ENCODE measurements at places on chromosomes 16 and 17.

DNA sequence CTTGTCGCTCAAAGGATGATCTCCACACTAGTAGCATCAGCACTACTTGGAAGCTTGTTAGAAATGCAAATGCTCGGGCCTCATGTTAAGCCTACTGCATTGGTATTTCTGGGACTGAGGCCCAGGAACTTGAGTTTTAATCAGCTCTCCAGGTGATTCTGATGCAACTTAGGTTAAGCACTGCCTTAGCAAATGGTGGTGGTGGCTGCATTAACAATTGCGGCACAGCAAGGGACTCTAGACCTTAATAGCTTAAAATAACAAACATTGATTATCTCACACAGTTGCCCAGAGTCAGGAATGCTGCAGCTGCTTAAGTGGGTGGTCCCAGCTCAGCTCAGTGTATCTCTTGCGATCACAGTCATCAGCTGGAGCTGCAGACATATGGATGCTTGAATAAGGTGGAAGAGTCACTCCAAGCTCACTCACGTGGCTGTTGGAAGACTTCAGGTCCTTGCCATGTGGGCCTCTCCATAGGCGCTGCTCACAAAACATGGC, 25.8 kb downstream of the HS3ST3A1 start:
- DNase-seq = no peak

- DNase-seq = no peak
These were observed 34.0 kb downstream of the KIAA0513 start for GRCh38 chr16:85061566-85061965.

- DNase-seq = no peak
These were observed 1.0 kb downstream of the TSPOAP1 start for GRCh38 chr17:58327363-58328194.

DNA sequence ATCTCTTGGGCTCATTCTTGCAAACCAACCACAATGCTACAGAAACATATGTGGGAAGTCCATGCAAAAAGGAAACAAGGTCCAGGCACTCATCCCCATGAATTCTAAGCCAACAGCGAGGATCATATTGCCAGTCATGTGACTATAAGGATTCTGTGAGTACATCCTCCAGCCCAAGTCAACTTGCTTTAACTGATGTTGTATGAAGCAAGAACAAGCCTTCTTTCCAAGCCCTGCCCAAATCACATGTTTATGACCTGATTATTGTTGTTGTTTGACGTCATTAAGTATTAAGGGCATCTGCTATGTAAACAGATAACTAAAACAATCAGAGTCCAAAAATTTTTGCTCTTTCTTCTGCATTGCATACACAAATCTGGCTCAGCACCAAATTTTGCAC, 78.2 kb upstream of the MON1B start:
- no peak for DNase-seq

DNA sequence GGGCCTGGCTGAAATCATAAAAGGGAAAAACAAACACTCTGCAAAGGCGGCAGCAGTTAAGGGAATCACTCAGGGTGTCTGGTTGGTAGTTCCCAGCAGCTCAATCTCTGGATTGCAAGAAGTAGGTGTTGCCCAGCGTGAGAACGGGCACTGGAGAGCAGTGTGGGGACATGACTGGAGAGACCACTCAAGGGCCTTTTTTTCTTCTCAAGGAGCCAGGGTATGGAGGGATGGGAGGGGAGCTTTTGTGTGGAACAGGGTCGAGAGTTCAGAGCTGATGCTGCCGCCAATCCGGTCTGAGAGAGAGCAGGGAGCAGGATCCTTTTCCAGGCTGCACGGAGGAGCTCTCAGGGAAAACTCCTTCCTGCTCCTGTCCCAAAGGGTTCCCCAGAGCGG, 15.2 kb downstream of the SCNN1B start:
- no peak for DNase-seq

GRCh38 chr17:78038748-78039288, 80.3 kb downstream of the TNRC6C start:
- DNase-seq = no peak

GRCh38 chr17:72151565-72152386, 31.0 kb downstream of the SOX9 start:
- DNase-seq = no peak

GRCh38 chr17:39659279-39660010, 5.7 kb upstream of the TCAP start:
- no peak for DNase-seq

- no peak for DNase-seq
These were observed 8.0 kb upstream of the TEDC2 start for GRCh38 chr16:2451851-2452320.

DNA sequence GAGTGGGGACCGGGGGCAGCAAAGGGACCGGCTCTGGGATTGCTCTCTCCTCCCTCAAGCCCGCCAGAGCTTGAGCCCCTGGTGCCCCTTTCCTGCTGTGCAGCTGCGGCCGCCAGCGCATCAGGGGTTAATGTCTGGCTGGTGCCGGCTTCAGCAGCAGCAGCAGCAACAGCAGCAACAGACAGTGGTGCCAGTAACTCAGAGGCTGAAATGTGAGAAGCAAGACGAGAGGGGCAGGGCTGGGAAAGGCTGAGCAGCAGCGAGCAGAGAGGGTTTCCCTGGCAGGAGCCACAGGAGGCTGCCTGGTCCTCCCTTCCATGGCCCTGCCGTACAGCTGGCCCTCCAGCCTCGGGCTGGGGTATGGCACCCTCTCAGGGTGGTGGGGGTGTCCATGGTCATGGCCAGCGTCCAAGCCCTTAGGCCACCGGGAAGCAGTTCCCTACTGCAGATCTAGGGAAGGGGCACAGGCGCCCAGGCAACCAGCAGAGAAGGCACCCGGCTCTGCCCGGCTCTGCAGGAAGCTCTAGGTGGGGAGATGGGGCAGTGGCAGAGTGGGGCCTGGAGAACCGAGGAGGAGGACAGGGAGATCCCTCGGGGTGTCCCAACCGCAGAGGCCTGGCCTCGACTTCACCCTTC, 21.1 kb upstream of the TFAP4 start:
- no peak for DNase-seq

DNA sequence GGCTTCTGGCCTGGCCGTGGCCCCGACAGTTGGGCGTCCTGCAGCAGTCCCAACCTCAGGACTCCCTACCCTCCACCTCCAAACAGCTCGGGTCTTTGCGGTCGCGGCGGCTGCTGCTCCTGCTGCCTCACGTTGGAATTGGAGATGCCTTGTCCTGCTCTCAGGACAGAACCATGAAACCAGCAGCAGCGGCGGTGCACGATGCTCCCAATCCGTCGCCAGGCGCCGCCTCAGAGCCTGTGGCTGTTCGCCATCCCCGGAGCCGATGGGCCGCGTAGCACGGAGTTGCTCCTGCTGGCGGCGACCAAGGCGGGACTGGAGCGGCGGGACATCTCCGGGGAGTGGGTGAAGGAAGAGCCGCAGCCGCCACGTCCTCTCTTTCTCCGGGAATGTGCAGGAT, 1965.9 kb downstream of the TP53TG3F start:
- no peak for DNase-seq

GRCh38 chr16:50603206-50604064, 55.2 kb downstream of the NKD1 start:
- no peak for DNase-seq

DNA sequence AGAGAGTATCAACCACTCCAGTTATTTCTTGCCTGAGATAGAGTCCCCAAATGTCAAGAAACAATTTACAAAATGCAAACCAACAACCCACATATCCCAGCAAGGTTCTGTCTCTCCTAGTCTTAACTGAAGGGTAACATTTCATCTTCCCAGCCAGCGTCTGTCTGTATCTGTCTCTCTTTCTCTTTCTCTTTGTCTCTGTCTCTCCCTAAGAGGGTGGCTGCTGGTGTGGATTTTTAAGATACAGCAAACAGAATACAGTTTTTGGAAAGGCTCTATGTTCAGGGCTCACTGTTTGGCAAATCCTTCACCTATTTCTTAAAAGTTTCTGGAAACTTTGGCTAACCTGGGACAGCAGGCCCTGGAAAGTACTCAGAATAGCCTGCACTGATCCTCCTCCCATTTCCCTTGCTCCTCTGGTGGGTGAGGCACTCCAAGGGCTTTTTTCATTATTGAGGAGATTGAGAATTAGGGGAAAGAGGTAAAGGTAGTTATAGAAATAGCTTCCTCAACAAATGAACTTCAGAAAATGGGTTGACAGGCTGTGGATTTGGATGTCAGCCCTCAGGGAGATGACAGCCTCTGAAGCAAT, 6.2 kb downstream of the HOXB4 start:
- DNase-seq = no peak

GRCh38 chr17:82112181-82112913, 14.3 kb upstream of the FASN start:
- no peak for DNase-seq

DNA sequence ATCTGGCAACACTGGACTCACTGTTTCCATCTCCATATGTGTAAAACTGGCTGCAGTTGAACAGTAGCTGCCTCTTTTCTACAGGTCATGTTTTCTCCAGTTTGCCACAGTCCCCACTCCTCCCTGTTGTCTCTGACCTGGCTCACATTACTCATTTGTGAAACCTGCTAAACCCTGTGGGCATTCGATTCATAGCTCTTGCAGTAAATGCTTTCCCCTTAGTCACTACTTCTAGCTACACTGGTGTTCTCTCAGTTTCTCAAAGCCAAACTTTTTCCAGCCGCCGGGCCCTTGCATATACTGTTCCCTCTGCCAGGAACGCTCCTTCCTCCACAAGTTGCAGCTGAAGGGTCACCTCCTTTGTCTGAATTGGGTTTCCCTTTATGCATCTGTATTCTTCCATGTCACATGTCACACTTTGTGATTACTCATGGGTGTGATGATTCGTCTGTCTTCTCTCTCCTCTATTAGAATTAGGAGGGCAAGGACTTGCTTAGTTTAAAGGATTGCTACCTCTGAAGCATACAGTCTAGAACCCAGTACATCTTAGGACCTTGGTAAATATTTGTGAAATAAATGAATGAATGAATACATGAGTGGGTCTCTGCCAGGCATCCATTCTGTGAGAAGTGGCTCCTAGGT, 15.0 kb upstream of the MT4 start:
- no peak for DNase-seq

- no peak for DNase-seq
These were observed 19.1 kb downstream of the NPTX1 start for GRCh38 chr17:80457236-80457856.

GRCh38 chr16:1770328-1771187, 785 bp downstream of the NME3 start:
- no peak for DNase-seq

DNA sequence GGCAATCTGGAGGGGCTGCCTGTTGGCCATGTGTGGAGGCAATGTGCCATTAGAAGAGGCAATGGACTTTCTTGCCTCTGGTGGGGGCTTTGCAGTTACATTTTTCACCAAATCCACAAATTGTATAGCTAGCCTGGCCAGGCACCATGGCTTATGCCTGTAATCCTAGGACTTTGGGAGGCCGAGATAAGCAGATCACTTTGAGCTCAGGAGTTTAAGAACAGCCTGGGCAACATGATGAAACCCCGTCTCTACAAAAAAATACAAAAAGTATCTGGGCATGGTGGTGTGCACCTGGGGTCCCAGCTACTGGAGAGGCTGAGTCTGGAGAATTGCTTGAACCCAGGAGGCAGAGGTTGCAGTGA, 2.7 kb upstream of the RNF112 start:
- DNase-seq = no peak

- DNase-seq = no peak
These were observed 86.4 kb downstream of the RBFOX3 start for GRCh38 chr17:79524213-79525187.

- no peak for DNase-seq
These were observed 27.5 kb downstream of the PIMREG start for GRCh38 chr17:6471531-6472465.

DNA sequence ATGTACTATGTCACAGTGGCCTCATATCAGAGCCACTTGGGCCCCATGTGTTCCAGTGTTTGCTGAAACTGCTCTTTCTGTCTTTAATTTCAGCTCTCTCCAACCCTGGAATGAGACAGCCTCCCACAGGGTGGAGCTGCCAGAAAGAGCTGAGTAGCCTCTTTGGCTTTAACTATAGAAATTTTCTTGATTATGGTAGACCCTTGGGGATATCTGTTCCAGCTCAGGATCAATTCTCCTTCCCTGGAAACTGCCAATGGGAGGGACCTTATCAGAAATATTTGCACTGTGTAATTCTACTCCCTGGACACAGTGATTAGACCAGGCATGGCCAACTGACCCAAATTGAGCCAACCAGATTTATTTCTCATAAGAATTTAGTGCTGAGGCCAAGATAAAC, 39.0 kb upstream of the KDM8 start:
- no peak for DNase-seq

DNA sequence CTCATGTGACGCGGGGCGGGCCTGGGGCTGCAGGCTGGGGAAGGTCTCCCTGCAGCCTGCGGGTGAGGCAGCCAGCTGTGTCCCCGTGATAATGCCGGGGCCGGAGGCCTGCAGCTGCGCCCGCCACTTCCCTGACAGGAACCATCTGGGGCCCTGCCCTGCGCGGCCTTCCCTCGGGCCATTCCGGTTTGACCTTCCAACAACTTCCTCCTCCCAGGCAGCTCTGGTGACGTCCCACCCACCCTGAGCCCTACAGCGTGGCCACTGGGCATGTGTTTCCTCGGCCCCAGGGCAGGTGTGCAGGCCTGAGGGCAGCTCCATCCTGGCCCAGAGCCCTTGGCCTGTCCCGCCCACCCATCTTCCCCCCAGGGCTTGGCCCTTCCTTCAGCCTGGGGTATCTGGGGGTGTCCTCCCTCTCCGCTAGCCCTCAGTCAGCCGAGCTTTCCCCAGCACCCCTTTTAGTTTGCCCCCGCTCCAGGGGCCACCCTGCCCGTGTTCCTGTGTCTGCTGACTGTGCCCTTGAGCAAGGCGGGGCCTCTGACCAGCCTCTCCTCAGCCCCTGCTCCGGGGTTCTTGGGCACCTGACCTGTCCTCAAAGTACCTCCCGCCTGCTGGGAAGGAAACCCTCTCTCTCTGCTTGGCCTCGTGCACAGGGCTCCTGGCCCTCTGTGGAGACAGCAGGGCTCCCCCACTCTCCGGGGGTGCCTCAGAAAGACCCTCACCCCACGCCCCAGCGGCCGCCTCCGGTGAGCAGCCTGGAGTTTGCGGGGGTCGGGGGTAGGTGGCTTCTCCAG, at the start of gene CBFA2T3:
Gene CBFA2T3, minus strand, starts transcription at position 190 of the 794 bp plus-strand sequence. CDS start 400 bp downstream, outside the sequence.
- peak; percentile 72 for DNase-seq

DNA sequence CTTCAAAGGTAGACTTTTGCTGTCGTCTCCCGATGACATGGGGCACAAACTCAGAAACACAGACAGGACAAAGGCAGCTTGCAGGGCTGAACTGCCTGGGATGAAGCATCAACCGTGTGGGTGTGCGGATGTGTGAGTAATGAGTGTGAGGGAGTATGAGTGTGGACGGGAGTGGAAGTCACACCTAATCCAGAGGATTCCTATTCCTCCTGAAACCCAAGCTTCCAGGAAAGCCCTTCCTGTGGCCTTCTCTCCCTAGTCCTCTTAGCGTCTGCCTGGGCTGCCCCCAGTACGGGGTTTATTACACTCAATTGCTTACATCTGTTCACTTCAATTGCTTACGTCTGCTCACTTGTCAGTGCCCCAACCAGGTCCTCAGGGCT, 2.3 kb upstream of the IL4R start:
- no peak for DNase-seq

- DNase-seq = no peak
These were observed 13.5 kb upstream of the MTMR4 start for GRCh38 chr17:58527949-58528348.
